ENCODE measurements at places on chromosomes 3 and 15. TPM values are rescaled to one million over a fixed set of nuclear protein-coding genes. Genes with fewer than 3 reads are reported as not detected.

Gene IGDCC3
- under 0.01 TPM for total RNA-seq

Gene OR5K2
- not detected for total RNA-seq

Gene NR1I2
- not detected for total RNA-seq

Gene PLA2G4B
- under 0.01 TPM for total RNA-seq

Gene CHDH
- under 0.01 TPM for total RNA-seq

Gene PAQR9
- total RNA-seq: not detected

Gene RLBP1
- total RNA-seq: not detected

Gene GTF2A2
- total RNA-seq: 23.6 TPM

Gene AQP9
- not detected for total RNA-seq

Gene RIOX2
- total RNA-seq: 26.7 TPM

Gene AMOTL2
- total RNA-seq: 162 TPM

Gene ROBO1
- 53.9 TPM for total RNA-seq

Gene RNU5B-1
- total RNA-seq: not detected

Gene BNIP2
- total RNA-seq: 108 TPM

Gene MAP2K5
- total RNA-seq: 1.6 TPM

Gene CDCP1
- total RNA-seq: 2.5 TPM

Gene CCR3
- not detected for total RNA-seq

Gene HYAL2
- total RNA-seq: 56.8 TPM

Gene PDCD6IP
- 76.1 TPM for total RNA-seq

Gene GOLGA6L4
- 0.83 TPM for total RNA-seq

Gene PTPN23
- total RNA-seq: 4.5 TPM

Gene ALPK3
- total RNA-seq: under 0.01 TPM

Gene RYK
- 106 TPM for total RNA-seq

Gene DLEC1
- not detected for total RNA-seq

Gene KBTBD13
- total RNA-seq: not detected

Gene SLTM
- 66.7 TPM for total RNA-seq

Gene ASB14
- not detected for total RNA-seq

Gene CADM2
- not detected for total RNA-seq

Gene PAK6
- total RNA-seq: not detected

Gene LEO1
- total RNA-seq: 30.3 TPM

Gene RHOV
- not detected for total RNA-seq

Gene CIB2
- total RNA-seq: 2.5 TPM

Gene ITIH3
- total RNA-seq: 1.1 TPM

Gene PRSS50
- total RNA-seq: not detected

Gene TEX55
- not detected for total RNA-seq
